ENCODE measurements at places on chromosomes 5 and 9.
A peak's percentile ranks its signal among the peaks of the same experiment; 100 is the strongest.

DNA sequence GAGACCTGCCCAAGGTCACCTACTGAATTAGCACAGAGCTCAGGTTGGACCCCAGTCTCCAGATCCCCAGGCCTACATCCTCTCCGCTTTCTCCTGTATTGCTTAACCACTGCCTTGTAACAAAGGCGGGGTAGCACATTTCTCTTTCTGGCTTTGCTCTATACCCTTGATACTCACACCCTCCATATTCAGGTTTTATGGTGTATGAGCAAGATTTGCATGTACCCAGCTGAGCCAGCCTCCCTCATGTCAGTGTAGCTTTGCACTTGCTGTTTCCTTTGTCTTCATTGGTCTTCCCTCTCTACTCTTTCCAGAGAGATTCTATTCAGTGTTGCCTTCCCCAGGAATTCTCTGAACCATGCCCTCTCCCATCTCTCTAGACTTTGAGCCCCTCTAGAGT lies 19.6 kb upstream of the ZCCHC7 start:
- DNase-seq = peak; percentile 22

- peak; percentile 33 for DNase-seq
These were observed 22.5 kb downstream of the PAX5 start for GRCh38 chr9:37011530-37011929.

DNA sequence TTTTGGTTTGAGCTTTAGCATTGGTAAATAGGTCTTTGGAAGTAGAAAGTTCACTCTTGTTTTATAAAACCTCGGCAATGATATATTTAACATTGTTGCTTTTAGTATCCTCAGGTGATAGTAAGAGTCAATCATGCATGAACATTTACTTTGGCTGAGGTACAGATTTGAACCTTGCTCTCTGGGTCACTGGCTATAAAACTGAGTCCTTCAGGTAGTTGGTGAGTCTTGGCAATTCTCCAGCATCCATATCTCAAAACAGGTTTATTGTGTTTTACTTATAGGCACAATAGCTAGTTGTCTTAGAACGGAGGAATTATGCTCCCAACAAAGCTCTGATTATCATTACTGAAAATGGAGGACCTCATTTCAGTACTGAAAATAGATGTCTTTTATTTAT lies 75.1 kb downstream of the MAT2B start:
- DNase-seq = no peak

GRCh38 chr9:137007108-137007815 lies 10.9 kb upstream of the CLIC3 start:
- no peak for DNase-seq

GRCh38 chr5:75338408-75338807 lies 1.4 kb downstream of the HMGCR start:
- DNase-seq = no peak

DNA sequence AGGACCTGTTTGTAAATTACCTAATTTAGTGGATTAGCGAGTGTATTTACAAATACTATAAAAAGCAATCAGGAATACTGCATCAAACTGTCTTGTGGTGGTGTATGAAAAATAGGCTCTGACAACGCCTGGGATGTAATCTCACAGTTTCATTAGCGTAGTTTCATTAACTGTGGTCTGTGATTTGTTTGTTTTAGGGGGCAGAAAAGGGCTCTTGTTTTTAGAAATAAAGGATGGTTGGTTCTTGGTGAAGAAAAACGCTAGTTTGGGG lies 1.4 kb downstream of the SLC44A1 start:
- no peak for DNase-seq

- peak; percentile 28 for DNase-seq
These were observed 39.4 kb downstream of the MRPS27 start for GRCh38 chr5:72280581-72281069.

- DNase-seq = no peak
These were observed 25.2 kb downstream of the COL5A1 start for GRCh38 chr9:134666831-134667230.

- DNase-seq = peak; percentile 30
These were observed 722 bp downstream of the CDC42SE2 start for GRCh38 chr5:131264451-131265099.

- DNase-seq = peak; percentile 33
These were observed at the start of gene SOWAHA for GRCh38 chr5:132812781-132813598. SOWAHA (plus strand) TSS chr5:132813302; CDS start chr5:132813622, 320 bp downstream.

- DNase-seq = no peak
These were observed 23.9 kb downstream of the SLC46A2 start for GRCh38 chr9:112866662-112867274.

- no peak for DNase-seq
These were observed 441.5 kb upstream of the CDH6 start for GRCh38 chr5:30752015-30752414.

GRCh38 chr5:77850536-77851175 lies 74.5 kb upstream of the TBCA start:
- no peak for DNase-seq

GRCh38 chr9:113953531-113953930 lies 77.4 kb downstream of the ZNF618 start:
- DNase-seq = no peak

- no peak for DNase-seq
These were observed 49.6 kb downstream of the SECISBP2 start for GRCh38 chr9:89367726-89368437.

GRCh38 chr5:168467755-168468330 lies 18.4 kb upstream of the RARS1 start:
- no peak for DNase-seq

- no peak for DNase-seq
These were observed 142.4 kb downstream of the OLFM1 start for GRCh38 chr9:135229701-135230385.

GRCh38 chr5:73266925-73267765 lies 94.2 kb downstream of the TMEM174 start:
- no peak for DNase-seq

- DNase-seq = no peak
These were observed 9.6 kb downstream of the TMOD1 start for GRCh38 chr9:97510797-97511654.

GRCh38 chr9:110031511-110032173 lies 176.3 kb downstream of the C9orf152 start:
- DNase-seq = no peak

DNA sequence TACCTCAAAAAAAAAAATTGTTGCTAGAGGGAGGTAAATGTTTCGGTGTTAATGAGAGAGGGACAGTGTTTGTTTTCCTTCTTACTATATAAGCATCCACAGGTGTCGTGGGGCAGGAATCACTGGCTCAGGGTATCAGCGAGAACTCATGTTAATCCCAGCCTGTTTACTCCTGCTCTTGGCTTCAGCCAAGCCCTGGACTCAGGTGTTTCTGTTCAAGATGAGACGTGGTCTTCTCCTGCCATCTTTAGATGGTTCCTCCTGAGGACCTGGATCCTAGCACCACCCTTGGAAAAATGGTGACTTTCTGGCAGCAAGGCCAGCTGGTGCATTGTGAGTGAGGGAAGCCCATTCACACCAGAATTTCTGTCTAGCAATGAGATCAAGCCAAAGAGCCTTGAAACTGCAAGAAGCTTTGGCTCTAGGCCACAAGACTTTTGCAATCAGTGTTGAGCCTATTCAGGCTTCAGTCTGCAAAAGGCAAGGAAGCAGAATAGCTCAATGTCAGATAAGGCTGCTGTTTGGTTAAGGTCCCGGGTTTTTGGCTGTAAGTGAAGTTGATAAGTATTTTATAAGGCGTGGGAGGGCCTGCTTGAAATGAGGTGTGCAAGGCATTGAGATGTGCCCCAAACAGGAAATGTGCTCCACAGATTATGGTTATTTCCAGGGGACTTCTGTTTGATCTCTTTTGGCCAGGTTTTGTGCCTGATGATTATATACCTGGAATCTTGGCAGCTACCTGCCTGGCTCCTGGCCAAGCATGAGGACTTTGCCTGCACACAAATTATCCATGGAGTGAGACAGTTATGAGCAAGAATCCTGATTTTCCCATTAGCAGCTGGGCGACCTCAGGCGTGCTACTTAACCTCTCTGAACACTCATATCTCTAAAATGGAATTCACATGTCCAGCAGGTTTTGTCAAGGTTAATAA lies 99.8 kb downstream of the TENT4A start:
- no peak for DNase-seq

GRCh38 chr9:68898781-68899439 lies 115.0 kb downstream of the PRKACG start:
- DNase-seq = no peak

- no peak for DNase-seq
These were observed 1250.6 kb downstream of the EFNA5 start for GRCh38 chr5:106420102-106420501.

GRCh38 chr5:169151051-169151805 lies 149.7 kb downstream of the SLIT3 start:
- no peak for DNase-seq

GRCh38 chr5:31638345-31638744 lies 586 bp upstream of the PDZD2 start:
- DNase-seq = no peak

DNA sequence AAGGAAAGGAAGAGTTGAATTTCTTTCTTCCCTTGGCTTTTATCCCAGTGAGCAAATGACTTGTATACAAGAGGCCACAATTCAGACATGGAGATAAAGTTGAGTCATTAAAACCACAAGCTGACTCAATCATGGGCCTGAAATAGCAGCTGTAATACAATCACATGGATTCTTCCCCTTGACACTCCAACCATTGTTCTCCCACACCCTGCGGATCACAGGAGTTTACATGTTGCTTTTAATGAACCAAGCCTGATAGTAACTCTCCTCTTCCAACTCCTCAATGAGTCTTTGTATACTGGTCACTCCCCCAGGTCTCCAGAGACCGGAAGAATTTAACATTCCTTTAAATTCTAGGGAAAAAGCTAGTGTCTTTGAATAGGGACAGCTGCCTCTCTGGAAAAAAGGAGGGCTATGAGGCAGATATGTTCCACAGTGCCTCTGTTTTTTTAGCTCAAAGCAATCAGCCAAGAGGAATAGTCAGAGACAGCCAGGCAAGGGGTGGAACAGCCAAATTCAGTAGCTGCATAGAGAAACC lies 32.4 kb downstream of the PCDHGC5 start:
- no peak for DNase-seq

DNA sequence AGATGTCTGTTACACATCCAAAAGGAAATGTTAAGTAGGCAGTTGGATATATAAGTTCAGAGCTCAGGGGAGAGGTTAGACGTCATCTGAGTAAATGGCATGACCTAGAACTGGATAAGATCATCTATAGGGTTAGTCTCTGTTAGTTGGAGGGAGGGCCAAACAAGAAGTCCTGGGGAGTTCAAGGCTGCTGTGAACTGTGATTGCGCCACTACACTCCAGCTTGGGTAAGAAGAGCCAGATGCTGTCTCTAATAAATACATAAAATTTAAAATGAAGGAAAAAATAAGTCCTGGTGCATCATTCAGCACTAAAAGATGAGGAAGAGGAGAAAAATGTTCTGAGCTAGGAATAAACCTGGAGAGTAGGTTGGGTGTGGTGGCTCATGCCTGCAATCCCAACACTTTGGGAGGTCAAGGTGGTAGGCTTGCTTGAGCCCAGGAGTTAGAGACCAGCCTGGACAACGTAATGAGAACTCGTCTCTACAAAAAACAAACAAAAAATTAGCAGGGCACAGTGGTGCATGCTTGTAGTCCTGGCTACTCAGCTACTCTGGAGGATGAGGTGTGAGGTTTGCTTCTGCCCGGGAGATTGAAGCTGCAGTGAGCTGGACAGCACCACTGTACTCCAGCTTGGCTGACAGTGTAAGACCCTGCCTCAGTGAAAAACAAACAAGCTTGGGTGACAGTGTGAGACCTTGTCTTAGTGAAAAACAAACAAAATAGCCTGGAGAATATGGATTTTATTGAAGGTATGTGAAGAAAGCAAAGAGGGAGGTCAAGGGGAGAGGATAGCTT lies 123.6 kb downstream of the ACTBL2 start:
- no peak for DNase-seq

GRCh38 chr5:128082551-128083032 lies 974 bp upstream of the SLC12A2 start:
- DNase-seq = peak; percentile 5

GRCh38 chr5:155193029-155193428 lies 179.5 kb downstream of the KIF4B start:
- DNase-seq = no peak

- DNase-seq = peak; percentile 71
These were observed 79.9 kb downstream of the FNBP1 start for GRCh38 chr9:129962889-129963703.

DNA sequence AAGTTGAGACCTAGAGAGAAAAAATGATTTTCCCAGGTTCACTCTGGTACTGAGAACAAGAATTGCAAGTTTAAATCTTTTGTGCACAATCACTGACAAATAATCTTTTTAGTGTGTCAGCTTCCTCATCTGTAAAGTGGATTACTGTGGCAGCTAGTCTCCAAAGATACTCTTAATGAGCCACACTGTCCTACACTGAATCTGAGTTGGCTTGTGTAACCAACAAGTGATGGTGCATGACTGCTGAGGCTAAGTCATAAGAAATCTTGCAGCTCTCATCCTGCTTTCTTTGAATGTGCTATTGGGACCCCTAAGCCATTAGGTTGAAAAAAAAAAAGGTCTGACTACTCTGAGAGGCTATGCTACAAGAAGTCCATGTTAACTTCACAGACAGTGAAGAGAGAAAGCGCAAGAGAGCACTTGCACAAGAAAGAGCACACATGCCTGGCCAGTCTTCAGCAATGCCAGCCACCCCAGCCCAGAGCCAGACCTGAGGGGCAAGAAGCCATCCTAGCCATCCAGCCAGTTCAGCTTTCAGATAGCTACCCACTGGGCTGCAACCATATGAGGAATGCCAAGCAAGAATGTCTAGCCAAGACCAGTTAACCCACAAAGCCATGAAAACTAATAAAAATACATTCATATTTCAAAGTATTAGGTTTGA lies 419.4 kb downstream of the RAB3C start:
- no peak for DNase-seq

DNA sequence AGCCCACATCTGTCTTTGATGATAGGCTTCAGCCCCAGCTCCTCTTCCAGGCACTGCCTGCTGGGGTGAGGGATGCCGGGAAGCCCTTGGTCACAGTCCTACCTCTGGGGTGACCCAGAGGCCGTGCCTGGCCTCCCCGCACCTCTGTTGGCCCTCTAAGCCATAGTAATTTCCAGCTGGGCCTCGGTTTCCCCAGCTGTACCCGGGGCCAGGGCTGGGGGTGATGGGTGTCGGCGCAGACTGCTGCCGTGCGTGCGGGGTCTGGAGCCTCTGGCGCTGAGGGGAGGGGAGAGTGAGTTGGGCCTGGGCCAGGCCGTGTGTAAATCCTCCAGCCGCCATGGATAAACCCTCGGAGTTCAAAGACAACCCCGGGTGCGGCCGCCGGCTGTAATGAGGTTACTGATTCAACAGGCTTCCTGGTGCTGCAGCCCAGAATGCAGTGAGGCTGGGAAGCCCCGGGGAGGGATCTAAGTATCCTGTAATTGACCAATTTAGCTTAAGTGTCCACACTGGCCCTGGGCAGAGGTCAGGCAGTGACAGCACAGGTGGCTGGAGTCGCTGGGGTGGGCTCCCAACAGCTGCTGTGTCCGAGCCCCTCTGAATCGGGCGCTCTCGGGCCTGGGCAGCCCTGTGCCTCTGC lies 7.1 kb downstream of the RXRA start:
- DNase-seq = no peak

- DNase-seq = no peak
These were observed 287.8 kb upstream of the TMEM161B start for GRCh38 chr5:88556406-88556805.

- DNase-seq = no peak
These were observed 32.5 kb upstream of the HMCN2 start for GRCh38 chr9:130232899-130233586.

GRCh38 chr9:95078939-95079338 lies 238.6 kb downstream of the FANCC start:
- no peak for DNase-seq

Data from germinal center (tissue), 1 donor.